Urinary bladder (tissue), 4 donors: ENCODE measurements at places on chromosomes 3 and 15.

DNA sequence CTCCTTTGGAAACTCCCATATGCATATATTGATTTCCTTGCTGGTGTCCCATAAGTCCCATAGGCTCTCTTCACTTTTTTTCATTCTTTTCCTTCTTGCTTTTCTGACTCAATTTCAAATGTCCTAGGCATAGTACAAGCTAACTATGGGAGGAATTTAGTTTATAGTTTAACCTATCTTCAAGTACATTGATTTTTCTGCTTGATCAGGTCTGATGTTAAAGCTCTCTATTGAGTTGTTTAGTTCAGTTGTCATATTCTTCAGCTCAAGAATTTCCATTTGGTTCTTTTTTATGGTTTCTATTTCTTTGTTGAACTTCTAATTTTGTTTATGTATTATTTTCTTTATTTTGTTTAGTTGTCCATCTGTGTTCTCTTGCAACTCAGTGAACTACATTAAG lies 121.3 kb upstream of the MNS1 start:
- no peak for DNase-seq

DNA sequence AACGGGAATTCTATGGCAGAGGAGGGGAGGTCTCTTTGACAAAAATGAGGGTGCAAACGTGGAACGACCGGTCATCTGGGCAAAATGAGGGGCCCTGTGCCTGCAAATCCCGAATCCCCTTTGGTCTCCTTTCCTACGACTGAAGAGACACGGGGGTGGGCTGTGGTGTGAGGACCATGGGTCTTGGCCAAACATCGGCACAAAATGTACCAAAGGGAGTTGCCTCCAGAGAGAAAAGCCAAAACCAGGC lies 498 bp downstream of the ZNF280D start:
- DNase-seq = peak; percentile 51

- no peak for DNase-seq
These were observed 63.4 kb downstream of the SNRK start for GRCh38 chr3:43349716-43350115.

GRCh38 chr3:149523512-149524299 lies 49.2 kb downstream of the TM4SF4 start:
- no peak for DNase-seq

- DNase-seq = no peak
These were observed 109.2 kb downstream of the LRRK1 start for GRCh38 chr15:101028321-101028720.

DNA sequence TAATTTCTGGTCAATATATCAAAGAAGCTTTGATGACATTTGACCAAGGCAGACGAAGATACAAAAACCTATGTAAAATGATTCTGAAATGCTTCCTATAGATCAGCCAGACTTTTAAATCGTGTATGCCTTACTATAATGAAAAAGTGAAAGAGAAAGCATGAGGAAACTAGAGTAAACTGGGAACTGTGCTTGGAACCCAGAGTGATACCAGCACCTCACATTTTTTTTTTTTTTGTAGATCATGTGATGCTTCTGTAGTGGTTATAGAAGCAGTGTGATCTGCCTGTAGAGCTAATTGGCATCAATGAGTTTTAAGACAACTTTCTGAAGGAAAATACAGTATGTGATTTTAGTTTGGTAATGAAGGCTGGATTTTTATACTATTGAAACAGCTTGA lies 150.7 kb downstream of the NLGN1 start:
- no peak for DNase-seq

DNA sequence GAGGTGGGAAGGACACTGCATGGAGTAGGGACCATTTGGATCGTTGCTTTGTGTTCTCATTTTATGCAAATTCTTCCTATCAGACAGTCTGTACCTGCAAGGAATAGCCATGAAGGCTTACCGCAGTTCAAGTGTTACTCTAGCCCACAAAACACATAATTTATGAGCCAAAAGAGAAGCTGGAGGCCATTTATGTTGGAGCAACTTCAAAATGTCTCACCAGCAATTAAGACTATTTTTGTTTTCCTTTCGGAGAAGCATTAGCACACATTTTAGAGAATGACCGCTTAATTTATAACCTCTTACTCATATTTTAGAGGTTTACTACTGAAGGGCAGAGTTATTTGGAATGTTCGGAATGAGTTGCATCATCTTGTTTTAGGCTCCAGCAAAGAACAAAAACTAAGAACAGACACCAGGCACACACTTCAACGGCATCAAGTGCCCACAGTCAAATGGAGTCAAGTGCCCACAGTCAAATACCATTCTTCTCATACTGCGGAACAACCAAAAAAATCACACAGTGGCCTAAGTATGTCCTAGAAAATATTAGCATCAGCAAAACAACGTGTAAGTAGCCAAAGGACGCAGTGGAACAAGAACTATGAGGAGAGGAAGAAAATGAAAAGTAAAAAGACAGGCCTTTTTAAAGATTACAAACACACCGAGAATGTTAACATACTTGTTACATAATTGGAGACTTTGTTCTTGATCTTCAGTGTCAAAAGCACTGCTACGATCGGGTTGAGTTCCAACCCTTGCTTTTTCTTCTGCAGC lies 17.5 kb upstream of the GOLGA8J start:
- no peak for DNase-seq

DNA sequence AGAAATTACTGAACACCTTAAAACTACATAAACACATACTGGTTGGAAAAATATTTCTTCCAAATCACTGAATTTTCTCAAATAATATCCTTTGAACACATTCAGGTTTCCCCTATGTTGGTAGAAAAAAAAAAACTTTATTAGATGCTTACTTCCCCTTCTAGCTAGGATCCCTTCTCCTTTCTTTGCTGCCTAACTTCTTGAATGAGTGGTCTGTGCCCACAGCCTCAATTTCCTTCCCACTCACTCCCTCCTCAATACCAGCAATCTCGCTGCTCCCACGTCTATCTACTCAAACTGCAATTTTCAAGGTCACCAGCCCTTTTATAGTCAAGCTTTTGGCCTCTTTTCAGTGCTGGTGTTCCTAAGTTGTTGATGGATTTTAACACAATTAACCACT lies 8.3 kb downstream of the CD200R1 start:
- DNase-seq = no peak

DNA sequence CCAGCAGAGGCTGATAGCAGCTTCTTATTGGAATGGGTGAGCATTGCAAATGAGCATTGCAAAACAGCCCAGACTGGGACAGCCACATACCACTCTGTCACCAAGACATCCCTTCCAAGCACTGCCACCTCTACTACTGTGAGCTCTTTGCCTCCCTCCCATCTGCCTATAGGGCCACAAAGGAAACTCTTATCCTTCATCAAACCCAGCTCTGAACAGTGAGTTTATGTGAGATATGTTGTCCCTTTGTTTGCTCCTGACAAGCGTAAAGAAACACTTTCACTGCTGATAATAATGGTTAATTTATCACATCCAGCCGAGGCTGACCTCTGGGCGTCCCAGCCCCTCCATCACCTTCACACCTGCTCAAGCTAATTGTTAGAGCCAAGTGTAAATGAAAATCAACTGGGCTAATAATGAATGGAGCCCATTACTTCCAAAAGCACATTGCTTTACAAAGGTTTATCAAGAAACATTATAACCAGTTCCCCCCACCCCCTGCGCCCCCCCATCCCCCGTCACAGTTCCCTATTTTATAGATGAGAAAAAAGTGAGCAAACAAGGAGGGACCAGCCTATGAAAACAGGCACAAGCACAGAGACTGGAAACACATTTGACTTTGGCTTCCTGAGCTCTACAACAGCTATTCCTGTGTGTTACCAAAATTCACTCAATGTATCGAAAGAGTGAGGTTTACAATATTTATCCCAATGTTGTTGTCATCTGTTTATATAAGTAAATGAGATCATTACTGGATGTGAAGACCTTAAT lies 146.3 kb downstream of the ANXA2 start:
- no peak for DNase-seq

- no peak for DNase-seq
These were observed 636.8 kb upstream of the KCNMB2 start for GRCh38 chr3:177899275-177900067.

GRCh38 chr3:110774496-110775265 lies 296.9 kb upstream of the NECTIN3 start:
- no peak for DNase-seq

DNA sequence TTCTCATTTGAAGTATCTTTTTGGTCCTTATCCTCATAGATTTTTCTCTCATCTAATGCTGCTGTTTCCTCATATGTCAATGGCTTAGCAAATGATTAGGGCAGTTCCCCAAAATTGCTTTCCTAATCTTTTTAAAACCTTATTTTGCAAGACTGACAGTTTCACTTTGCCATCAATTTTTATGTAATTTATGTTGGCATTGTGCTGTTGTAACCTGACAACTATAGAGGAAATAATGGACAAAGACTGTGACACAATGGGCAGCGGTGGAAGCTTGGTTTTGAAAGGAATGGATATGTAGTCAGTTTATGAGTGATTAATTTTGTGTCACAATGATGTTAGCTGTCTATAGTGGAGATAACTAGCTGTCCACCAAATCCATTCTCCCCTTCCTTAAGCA lies 10.6 kb upstream of the SH3BP5 start:
- DNase-seq = no peak

- no peak for DNase-seq
These were observed 27.9 kb downstream of the USP3 start for GRCh38 chr15:63532307-63532744.

GRCh38 chr3:65231544-65231943 lies 543.7 kb upstream of the ADAMTS9 start:
- DNase-seq = no peak

DNA sequence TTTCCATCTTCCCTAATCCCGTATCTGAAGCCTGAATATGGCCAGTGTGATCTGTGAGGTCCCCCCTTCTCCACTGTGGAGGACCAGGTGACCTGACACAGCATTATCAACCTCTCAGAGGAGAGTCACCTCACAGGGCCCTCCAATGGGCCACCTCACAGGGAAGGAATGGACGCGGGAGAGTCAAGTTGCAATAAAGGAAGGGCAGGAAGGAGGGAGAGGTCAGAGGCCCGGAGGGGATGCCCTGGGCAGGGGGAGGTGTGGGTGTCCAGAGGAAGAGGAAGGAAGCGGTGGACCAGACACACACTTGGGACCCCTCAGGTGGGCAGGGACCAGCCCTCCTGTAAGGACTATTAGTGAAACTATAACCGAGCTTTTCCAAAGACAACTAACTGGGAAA lies 14.6 kb upstream of the LRRC15 start:
- no peak for DNase-seq

- DNase-seq = no peak
These were observed 3.8 kb downstream of the GPR156 start for GRCh38 chr3:120281261-120281660.

DNA sequence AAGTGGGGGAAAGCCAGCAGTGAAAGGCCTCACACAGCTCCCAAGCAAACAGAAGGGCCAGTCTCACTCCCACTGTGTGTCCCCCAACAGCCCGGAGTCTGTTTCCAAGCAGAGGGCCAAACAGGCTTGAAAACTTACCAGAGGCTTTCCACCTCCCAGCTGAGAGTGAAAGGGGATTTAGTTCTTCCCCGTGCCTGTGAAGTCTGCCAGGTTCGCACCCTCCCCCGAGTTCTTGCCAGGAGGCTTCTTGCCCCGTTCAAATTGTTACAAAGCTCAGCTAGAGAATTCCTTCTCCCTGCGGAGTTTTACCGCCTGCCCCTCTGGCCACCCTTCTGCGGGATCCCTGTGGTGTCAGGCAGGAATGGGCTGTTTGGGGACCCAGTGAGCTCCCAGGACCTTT lies 68.0 kb upstream of the WNT7A start:
- DNase-seq = no peak

DNA sequence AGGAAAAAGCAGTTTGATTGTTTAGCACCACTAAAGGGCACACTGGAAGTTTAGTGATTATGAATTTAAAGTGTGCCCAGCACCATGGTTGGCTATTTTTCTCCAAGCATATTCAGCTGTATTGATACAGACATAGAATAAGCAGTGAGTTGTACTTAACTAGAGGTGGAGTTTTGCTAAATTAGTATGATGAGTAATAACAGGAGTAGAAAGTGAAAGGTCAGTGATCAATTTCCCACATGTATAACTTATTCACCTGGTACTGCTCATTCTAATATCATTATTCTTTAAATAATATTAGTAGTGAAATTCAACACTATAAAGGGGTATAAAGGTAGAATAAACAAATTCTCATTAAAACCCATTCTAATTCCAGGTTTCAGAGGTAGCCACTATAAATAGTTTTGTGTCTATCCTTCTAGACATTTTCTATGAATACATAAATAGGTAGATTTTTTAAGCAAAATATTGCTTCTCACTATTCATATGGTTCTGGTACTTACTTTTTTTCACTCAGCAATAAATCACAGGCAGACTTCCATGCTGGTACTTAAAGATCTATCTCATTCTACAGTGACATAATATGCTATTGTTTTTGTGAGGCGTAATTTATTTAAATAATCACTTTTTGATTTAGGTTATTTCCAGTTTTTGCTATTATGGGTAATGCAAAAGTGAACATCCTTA lies 732.9 kb downstream of the VGLL3 start:
- DNase-seq = no peak

DNA sequence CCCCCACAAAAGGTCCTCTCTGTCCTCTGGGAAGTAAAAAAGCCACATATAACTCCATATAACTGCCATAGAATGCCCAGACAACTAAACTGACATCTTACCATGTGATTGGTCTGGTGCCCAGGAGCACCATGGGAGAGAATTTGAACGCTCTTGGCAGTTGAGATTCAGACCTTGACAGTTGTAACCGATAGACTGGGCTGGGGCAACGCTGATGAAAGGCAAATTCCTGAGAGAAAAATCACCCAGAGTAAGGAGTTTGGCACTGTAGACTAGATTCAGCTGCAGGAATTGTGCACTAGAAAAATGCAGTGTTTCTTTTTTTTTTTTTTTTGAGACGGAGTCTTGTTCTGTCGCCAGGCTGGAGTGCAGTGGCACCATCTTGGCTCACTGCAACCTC lies 240.5 kb downstream of the SOX2 start:
- no peak for DNase-seq

GRCh38 chr3:73448041-73448440 lies 176.7 kb downstream of the PDZRN3 start:
- no peak for DNase-seq

DNA sequence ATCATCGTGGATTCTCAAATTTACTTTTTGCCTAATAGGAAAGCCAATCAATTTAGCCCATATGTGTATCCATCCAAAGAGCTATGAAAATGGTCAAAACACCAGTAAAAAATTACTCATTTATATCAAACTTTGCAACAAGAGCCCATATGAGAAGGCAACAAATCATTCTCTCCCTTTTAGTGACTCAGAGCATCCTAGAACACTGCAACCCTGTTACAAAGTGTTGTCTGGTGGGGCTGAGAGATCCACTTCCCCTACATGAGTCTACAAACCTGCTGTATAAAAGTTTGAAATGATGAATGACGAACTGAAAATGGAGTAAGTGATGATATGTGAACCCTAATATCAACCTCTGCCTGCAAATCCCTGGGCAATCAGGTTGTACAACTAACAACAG lies 23.3 kb downstream of the PDZRN3 start:
- DNase-seq = no peak

DNA sequence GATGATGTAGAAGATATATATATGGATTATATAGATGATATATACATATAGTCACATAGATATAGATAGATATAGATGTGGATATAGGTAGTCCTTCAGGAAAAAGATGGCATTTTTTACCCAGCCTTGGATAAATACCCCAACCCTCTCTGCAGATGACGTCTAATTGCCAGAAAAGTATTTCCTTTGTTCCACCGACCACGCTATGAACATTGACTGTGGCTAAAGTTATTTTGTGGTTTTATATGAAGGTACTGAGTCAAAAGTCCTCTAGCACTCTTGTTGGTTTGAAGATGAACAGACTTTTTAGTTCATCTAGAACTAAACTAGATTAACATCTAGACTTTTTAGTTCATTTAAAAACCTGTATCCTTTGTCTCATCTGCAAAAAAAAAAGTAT lies 207.7 kb downstream of the PLOD2 start:
- DNase-seq = no peak

- no peak for DNase-seq
These were observed 5.5 kb upstream of the ARID3B start for GRCh38 chr15:74535388-74536084.
